ENCODE measurements at places on chromosomes 11 and 22. TPM values are rescaled to one million over a fixed set of nuclear protein-coding genes. Genes with fewer than 3 reads are reported as not detected.
A peak's percentile ranks its signal among the peaks of the same experiment; 100 is the strongest.

DNA sequence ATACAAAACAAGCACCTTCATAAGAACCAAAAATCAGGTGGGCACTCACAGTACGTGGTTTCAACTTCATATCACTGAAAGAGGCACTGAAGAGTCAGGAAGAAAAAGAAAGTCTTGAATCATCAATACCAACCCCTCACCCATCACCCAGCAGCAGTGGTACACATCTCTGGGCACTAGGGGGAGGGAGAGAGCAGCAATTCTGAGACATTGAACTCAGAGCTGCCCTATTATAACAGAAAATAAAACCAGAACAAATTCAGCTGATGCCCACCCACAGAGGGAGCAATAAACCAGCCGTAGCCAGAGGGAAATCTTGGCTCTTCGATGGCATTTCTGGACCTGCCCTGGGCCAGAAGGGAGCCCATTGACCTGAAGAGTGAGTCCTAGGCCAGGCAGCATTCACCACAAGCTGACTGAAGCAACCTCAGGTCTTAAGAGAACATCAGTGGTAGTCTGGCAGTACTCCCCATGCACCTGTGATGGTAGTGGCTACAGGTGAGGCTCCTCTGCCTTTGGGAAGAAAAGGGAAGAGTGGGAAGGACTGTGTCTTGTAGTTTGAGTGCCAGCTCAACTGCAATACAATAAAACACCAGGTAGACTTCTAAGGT, 42.2 kb upstream of the FAM181B start:
- DNase-seq, result peak; percentile 8

GRCh38 chr11:65417702-65418430, 4.7 kb upstream of the NEAT1 start:
- no peak for DNase-seq

CARD10 gene
- 5.8 TPM for polyA plus RNA-seq

RELT gene
- 1.1 TPM for polyA plus RNA-seq

DNA sequence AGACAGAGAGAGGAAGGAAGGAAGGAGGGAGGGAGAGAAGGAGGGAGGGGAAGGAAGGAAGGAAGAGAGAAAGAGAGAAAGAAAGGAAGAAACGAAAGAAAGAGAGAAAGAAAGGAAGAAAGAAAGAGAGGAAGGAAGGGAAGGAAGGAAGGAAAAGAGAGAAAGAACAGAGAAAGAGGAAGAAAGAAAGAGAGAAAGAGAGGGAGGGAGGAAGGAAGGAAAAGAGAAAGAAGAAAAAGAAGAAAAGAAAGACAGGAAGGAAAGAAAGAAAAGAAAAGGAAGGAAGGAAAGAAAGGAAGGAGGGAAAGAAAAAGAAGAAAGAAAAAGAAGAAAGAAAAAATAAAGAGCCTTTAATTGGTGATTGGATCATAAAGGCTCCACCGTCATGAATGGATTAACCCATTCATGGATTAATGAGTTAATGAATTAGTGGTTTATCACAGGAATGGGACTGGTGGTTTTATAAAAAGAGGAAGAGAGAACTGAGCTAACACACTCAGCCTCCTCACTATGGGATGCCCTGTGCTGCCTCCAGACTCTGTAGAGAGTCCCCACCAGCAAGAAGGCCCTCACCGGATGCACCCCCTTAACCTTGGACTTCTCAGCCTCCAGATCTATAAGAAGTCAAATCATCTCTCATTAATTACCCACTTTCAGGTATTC, 9.0 kb upstream of the PLAAT2 start:
- no peak for DNase-seq

DNA sequence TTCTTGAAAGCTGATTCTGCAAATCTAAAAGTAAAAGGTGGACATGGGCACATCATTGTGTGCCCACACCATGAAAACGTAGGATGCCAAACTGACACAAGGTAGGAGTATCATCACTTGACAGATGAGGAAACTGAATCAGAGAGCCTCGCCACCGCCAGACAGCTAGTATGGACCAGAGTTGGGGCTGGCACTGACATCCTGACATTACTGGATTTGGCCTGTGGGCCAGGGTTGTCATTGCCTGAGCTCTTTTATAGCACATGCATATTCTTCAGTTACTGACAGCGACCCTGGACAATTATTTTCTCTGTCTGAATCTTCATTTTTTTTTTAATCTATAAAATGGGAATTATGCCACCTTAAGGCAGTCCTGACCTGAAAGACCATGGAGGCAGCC, 16.5 kb downstream of the USP35 start:
- no peak for DNase-seq

DNA sequence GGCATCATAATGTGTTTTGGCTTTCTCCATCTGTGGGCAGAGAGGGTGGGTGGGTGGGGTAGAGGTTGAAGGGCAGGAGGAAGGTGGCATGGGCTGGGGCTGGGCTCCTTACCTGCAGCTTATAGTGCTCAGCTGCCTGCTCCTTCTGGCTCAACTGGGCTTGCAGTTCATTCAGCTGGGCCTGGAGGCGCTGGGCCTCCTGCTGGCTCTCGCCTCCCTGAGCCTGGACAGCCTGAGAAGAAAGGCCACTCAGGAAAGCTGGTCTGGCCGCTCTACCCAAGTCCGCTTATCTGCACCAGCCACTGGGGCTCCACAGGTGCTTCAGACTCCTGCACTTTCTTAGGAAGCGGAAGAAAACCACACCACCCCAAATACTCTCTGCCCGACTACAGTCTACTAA, 10.4 kb downstream of the IL18BP start:
- no peak for DNase-seq

GRCh38 chr11:17601256-17601671, 54.2 kb downstream of the OTOG start:
- DNase-seq, result no peak

DNA sequence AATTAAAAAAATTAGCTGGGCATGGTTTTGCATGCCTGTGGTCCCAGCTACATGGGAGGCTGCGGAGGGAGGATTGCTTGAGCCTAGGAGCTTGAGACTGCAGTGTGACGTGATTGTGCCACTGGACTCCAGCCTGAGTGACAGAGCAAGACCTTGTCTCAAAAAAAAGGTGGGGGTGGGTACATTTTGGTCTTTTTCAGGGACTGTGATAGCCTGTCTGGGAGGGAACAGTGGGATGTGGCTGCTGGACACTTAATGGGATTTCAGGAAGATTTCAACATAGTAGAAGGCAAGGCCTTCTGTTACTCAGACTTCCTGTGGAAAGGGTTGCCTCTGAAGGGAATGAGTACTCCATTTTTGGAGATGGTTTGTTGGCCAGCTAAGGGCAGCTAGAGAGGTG, 40.6 kb downstream of the RELT start:
- DNase-seq, result no peak

GSTT2B gene
- polyA plus RNA-seq, result 39.7 TPM

- no peak for DNase-seq
Observed at GRCh38 chr11:114959953-114960505, 281.7 kb downstream of the NXPE2 start.

DNA sequence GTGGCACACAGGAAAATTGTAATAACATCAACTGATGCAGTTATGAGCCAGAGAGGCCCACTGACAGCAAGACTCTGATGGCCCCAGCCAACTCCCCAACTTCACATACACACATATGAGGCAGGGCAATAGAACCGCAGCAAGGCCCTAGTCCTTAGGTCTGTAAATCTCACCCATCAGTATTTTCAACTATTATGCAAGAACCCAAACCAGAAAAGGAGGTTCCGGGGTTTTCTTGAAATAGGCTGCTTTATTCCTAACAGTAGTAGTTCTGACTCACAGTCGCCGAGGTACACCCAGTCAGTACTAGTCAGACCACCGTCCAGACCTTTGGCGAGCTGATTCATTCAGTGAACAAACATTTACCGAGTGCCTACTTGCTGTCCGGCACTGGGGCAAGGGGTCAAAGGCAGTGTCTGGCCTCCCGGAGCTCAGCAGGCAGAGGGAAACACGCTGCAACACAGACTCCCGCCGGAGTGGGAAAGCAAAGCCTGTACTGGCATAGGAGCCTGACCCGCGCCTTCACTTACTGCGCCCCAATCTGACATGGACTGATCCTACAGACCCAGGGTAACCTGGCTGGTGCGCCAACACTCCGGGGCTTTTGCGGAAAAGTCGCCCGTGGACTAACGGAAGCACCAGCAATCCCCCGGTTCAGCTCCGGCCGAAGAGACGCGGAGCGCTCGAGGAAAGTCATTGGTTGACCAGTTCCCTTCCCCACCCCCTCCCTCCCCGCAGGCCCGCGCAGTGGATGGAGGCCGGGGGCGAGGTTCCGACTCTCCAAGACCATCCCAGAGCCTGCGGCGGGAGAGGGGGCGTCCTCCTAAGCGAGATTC, 1.3 kb downstream of the PLEKHA7 start:
- DNase-seq, result no peak

SYT7 gene
- 0.60 TPM for polyA plus RNA-seq

TUBGCP6 gene
- polyA plus RNA-seq, result 10.8 TPM

KRTAP5-7 gene
- not detected for polyA plus RNA-seq

- no peak for DNase-seq
Observed at GRCh38 chr11:66619080-66619554, 2.7 kb downstream of the RBM14 start.

RFPL1 gene
- polyA plus RNA-seq, result not detected

MMP13 gene
- not detected for polyA plus RNA-seq

SPI1 gene
- polyA plus RNA-seq, result not detected

DNA sequence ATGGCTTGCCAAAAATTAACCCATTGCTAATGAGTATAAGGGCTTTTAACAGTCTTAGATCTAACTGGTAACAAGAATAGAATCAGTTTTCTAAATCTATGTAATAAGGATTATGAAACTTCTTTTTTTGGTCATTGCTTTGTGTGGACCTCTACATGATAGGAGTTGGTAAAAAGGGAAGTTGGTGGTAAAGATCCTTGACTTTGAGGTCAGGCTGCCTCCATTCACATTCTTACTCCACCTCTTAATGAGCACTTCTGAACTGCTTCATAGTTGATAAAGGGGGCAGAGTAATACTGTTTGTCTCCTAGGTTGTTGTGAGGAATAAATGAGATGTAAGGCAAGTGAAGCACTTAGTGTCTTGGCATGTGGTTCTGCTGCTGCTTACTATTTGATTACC, 10.6 kb downstream of the EIF3M start:
- no peak for DNase-seq

H19 gene
- polyA plus RNA-seq, result 0.10 TPM

DNA sequence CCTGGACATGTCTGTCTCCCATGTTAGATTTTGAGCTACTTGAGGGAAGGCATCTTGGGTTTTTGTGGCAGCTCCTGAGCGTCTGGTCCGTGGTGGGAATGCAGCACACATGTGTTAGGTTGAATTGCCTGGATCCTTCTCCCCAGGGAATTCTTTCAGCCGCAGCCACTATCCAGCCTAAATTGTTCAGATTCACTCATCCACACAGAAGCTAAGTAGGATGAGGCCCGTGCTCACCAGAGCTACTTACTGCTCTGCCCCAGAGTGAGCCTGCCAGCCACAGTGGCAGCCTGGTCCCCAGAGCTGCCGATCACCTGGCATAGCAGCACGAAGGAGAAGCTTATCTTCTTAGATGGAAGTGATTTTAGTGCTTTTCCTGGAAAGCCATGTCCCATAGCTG, 34.4 kb upstream of the SORL1-AS1 start:
- DNase-seq, result no peak

GRCh38 chr11:106228996-106229395, 151.5 kb downstream of the AASDHPPT start:
- no peak for DNase-seq

DNA sequence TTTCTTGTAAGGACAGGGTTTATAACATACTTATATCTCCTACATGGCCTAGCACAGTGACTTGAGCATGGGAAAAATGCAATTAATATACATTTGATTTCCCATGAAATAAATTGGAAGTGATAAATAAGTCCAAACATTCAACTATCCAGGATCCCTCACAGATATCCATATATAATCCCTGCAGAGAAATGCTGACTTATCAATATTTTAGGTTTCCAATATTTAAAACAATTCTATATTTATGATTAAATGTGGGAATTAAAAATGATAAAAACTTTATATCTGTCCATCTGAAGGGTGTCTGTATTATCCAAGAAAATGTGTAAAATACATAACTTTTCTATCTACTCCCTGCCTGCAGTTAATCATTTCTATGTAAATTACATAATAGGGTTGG, 6.3 kb downstream of the OR10A4 start:
- DNase-seq, result no peak

DNA sequence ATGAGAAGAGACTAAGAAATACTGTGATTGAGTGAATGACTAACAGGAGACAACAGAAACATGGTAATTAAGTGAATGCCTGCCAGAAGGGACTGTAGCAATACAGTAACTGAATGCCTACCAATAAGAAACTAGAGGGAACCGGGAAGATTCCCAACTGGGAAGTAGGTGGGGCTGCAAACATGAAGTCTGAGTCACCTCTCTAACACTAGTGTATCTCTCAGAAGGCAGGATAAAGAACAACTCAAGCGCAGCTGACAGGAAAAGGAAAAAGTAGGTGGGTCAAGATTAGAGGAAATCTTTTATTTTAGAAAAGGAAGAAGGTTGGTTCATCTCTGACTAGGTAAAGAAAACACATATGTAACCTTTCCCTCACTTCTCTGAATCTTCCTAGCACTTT, 14.0 kb downstream of the C11orf42 start:
- peak; percentile 48 for DNase-seq

GRCh38 chr11:62144641-62145255, 20.9 kb downstream of the INCENP start:
- no peak for DNase-seq

GRCh38 chr11:115241899-115242298, 262.3 kb downstream of the CADM1 start:
- no peak for DNase-seq

DNA sequence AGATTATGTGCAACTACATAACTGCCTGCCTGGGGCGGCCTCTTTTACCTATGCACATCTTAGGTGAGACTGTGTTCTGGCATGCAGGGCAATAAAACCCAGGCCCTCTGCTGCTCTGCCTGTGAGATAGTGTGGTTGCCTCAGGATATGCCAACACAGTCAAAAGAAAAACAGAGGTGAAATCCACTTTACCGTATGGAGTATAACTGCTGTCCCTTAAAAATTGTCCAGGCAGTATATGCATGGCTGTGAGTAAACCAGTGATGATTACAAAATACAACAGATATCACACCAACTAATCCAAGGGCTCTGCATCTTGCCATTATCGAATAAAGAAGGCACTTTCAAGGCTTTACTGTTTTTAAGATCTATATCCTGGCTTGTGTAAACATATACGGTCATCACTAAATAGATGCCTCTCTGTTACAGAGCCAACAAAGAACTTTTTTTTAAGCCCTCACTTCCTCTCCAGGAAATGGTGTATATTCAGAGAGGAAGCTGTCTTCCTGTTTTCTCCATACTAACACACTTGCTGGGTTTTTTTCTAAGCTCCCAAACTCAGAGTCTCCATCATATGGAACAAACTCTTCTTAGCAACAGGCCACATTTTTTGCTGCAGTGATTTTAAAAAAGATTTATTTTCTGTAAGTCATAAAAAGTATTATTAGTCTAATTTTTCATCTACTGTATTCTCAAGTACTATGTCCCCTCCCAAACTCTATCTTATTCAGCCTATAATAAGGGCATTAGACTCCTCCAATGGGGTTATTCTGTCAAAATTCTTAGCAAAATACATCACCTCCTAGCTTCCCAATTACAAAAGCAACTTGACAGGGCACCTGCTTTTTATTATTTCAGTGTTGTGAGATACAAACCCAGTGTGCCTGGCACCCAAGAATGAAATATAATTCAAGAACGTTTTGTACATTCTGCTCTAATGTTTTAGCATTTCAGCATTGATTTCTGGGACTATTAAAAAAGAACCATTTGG, 135.2 kb downstream of the MAML2 start:
- DNase-seq, result no peak

FOLH1 gene
- not detected for polyA plus RNA-seq
